ENCODE measurements at places on chromosomes 4 and X.

GRCh38 chr4:82201805-82202641 lies 171.8 kb downstream of the HNRNPD start:
- DNase-seq, result peak; percentile 71

GRCh38 chr4:75630174-75630936 lies at the start of gene CDKL2:
Gene CDKL2 (minus strand): TSS chr4:75630528. CDS start chr4:75625988, 4,540 bp downstream.
- peak; percentile 81 for DNase-seq

DNA sequence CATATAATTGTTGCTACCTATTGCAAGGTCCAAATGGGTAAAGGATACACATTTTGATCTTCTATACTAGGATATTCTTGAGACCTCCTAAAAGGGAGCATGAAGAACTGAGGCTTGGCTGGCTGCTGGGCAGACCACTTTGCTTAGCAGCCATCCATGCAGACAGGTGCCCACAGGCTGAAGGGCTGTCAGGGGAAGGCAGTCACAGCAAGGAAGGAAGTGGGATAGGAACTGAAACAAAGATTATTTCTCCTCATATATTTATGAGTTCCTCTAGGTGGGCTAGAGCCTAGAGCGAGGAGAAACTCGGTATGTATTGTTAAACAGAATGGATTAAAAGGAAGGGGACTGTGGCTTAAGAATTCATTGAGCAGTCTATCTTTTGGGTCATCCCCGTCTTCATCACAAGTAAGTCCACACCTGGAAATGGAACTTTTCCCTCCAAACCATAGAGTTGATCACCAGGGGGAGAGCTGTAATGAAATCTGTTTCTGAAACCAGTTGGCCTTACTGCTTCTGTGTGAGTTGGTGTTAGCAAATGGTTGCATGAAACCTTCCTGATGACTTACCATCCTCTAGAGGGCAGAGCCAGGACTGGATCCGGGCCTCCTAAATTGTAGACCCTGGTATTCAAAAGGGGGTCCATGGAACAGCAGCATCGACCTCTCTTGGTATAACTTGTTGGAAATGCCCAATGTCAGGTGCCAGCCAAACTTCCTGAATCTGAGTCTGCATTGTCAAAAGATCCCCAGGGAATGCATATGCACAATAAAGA lies 42.3 kb downstream of the AFF2 start:
- DNase-seq, result peak; percentile 93

GRCh38 chrX:108380222-108380621 lies 58.0 kb downstream of the COL4A6 start:
- DNase-seq, result no peak

Data from Karpas-422 (cell line).